ENCODE measurements at places on chromosomes 7 and 10.
A peak's percentile ranks its signal among the peaks of the same experiment; 100 is the strongest.

DNA sequence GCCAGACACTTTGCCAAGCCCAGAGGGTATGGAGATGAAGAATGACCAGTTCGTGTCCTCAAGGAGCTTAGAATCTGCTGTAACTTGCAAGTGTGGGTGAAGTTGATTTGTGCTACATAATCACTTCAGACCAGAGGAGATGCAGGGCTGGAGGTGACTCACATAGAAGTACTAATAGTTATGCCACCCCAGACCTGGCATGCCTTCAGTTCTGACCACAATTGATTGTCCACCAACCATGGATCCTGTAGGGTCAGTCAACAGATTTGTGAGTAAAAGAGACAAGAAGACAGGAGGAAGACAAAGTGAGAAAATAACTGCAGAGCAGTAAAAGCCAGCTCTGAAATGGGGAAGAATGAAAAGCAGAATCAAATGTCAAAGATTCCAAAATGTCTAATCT lies 51.2 kb upstream of the BMPER start:
- DNase-seq = no peak

DNA sequence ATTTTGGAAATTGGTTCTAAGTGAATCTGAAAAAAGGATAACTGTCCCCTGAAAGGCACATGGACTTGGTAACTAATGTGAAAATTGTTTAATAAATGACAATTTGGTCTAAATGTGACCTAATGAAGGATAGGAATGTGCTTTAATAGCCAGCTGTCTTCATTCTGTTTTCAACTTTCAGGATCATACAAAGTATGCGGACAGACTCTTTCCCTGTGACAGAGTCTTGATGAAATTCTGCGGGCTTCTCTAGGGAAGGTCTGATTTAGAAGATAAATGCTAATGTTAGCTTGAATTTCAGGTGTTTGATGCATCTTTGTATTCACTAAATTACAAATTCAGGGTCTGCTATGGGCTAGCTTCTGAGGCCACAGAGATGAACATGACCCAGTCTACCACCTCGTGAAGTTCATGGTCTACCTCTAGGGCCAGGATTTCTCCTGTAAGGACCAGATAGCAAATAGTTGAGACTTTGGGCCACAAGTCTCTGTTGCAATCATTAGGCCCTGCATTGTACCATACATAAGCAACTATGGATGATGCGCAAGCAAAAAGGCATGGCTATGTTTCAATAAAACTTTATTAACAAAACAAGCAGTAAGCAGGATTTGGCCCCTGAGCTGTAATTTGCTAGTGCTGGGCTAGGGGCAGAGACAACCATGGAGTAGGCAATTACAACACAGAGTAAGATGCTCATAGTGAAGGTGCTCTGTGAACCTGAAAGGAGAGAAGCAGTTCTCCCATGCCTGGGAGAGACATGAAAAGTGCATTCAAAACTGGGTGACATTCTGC lies 368.6 kb downstream of the INHBA start:
- DNase-seq = no peak

DNA sequence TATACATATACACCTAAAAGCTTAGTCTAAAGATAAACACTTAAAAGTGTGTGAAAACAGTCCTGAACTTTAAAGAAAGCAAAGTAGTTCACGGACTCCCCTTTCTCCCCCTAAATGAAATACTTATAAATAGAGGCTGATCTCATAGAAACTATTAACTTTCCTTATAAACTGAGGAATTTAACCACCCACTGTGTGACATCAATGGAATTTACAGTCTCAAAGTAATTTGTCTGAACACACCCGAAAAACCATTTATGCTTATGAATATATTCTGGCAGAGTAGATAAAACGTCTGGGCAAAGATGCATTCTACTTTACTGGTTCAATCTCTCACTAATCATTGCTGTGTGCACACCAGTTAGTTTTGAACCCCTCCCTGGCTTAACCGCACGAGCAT lies 181.8 kb upstream of the DGKB start:
- no peak for DNase-seq

DNA sequence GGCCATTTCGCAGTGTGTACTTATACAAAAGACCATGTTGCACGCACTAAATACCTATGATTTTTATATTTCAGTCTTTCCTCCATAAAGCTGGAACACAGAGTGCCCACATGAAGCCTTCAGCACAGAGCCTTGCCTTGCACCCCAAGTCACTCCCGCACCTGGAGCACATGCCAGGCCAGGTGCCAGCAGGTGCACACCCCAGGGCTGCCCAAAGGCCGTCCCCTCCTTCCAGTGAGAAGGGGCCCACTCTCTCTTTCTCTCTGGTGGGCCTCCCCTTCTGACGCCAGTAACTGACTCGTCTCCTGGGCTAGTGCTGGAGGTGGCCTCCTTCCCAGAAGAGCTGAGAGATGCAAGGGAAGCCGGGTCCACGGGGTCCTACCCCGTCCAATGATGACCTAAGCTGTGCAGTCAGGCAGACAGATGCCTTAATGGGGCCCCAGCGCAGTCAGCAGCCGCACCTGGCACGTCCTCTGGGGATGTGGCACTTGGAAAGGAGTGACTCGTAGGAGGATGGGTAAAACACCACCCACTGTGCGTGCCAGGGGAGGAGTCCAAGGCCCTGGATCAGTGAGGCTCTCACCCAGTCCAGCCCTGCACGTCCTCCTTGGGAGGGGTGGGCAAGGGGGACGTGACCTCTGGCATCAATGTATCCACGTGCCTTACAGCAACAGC lies 17.7 kb upstream of the SHH start:
- no peak for DNase-seq

DNA sequence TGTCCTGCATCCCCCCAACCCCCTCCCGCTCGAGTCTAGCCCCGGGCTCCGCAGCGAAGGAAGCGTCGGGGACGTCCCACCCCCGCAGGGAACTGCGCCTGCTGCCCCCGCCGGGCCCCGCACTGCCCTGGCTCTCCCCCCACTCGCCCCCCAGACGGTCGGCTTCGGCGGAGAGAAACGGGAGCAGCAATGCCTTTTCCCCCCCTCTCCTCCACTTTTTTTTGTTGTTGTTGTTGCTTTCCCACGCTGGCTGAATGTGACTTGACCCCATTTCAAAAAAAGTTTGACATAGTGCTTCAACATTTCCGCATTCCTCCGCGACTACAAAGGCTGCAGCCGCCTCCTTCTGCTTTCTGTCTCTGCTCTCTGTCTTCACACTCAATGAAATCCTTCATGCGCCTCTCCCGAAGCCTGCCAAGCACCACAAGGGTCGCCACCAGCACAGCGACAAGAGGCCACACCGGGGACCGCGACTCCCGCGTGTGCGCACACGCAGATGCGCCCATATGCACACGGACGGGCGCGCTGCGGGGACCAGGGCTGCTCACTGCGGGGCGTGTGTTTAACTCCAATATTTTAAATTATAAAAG lies 1.0 kb downstream of the CDK6 start:
- peak; percentile 21 for DNase-seq

- no peak for DNase-seq
Measured at GRCh38 chr7:12569673-12570072, 847 bp upstream of the SCIN start.

- DNase-seq = no peak
Measured at GRCh38 chr10:129759214-129760002, 204.7 kb downstream of the EBF3 start.

DNA sequence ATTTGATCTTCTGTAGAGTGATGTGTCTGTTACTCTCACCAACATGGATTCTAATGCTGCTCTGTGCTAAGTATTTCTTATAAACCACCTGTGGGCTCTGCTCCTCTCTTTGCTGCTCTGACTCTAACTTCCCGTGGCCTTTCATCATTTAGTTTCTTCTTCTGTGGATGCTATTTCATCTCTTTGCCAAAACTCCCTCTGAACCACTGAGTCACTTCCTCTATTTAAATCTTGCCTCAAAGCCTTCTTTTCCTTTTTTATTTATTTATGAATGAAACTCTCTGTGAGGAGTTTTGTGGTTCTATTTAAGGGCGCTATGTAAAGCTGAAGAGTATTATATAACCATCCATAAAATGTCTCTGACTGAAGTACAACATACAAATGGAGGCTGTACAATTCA lies 538.5 kb downstream of the SUGCT start:
- DNase-seq = no peak

DNA sequence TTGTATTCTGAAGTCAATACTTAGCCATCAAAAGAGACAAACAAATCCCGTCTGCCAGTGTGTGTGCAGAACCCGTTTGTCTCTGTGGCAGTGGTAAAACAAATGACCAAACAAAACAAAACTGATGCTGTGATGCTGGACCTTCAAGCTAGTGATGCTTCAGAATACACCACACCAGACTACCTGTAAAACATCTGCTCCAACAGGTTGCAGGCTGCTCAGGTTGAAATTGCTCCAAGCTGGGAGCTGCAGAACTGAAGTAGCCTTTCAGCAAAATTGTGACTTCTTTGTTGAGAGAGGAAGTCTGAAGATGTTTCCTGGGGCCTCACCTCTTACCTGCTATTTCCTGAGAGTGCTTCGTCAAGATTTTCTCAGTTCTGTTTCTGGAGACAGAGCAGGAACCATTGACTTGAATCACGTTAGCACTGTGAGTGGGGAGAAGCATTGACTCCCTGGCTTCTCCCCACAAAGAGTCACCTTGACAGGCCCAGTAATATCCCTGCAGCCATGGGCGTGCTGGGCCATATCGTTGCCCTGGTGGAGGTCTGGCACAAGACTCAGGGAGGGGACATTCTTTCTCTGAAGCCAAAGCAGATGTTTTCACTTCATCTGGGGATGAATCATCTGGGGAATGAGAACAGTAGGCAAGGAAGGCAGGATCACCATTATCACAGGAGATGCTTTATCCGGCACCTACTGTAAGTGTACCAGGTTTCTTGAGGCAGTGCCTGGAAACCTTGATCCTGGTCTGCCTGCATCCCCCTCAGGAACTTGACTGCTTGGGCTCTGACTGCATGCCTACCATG lies 80.2 kb downstream of the RBM20 start:
- no peak for DNase-seq

DNA sequence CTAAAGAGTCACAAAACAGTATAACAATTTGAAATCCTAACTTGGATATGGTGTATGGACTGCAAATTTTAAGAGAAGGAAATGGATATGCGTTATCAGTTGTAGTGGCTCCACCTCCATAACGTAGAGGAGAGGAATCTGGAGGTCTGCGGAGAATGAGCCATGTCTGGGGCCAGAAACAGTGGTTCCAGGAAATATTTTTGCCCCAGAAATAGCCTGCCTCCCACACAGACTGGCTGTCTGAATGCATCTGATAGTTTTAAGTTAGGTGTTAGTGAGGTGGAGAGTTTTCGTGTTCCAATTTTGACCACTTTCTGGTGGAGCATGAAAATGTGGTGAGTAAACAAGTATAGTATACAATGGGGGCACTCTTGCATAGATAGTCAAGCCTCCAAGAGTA lies 1.6 kb downstream of the PHTF2 start:
- no peak for DNase-seq

- DNase-seq = no peak
Measured at GRCh38 chr7:146700015-146700560, 583.5 kb downstream of the CNTNAP2 start.

DNA sequence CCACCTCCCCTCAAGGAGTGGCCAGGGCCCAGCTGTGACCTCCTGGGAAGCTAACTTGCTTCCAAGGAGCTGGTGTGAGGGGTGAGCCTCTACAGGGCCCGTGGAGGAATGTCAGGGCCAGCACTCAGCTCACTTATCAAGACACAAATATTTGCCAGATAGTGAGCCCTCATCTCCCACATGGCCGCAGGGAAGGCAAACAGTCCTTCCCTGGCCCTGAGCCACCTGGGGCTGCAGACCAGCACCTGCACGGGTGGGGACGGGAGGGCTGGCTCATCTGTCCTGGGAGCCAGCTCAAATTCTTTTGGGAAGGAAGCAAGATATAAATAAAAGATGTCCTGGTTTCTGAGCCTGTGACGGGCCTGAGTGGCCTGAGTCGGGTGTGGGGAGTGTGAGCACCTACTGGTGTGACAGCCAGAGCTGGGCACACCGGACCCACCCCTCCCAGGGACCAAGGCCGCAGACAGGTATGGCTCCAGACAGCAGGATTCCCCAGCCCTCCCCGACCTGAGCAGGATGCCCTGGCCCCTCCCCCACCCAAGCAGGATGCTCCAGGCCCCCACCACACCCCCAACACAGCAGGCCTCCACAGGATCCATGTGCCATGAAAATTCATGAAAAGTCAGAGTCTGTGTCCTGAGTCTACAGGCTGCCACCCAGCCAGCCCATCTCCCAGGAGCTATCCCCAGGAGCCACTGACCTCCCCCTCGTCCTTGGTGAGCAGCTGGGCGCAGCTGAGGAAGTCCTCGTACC lies 148.0 kb downstream of the MAPK8 start:
- DNase-seq = no peak

DNA sequence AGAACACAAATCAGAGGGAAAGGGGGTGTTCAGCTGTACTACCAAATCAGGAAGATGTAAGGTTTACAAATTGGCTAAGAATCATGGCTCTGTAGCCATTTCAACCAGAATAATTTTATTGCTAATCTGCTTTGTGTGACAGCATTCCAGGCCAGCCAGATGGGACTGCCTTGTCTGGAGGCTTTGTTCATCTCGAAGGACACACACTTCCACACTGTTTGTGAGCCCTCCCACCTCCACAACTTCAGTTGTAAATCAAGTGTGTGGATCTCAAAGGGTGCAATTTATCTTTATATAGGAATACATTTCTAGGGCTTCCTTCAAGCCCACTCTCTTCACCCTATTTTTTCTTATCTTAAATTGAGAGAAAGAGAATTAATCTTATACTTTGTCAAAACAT lies 6.9 kb upstream of the OIT3 start:
- no peak for DNase-seq

GRCh38 chr7:37128327-37129034 lies 320.2 kb downstream of the ELMO1 start:
- DNase-seq = no peak

GRCh38 chr10:79192677-79193003 lies 123.9 kb downstream of the ZMIZ1 start:
- no peak for DNase-seq

GRCh38 chr7:28698840-28699239 lies 259.3 kb downstream of the TRIL start:
- DNase-seq = no peak

DNA sequence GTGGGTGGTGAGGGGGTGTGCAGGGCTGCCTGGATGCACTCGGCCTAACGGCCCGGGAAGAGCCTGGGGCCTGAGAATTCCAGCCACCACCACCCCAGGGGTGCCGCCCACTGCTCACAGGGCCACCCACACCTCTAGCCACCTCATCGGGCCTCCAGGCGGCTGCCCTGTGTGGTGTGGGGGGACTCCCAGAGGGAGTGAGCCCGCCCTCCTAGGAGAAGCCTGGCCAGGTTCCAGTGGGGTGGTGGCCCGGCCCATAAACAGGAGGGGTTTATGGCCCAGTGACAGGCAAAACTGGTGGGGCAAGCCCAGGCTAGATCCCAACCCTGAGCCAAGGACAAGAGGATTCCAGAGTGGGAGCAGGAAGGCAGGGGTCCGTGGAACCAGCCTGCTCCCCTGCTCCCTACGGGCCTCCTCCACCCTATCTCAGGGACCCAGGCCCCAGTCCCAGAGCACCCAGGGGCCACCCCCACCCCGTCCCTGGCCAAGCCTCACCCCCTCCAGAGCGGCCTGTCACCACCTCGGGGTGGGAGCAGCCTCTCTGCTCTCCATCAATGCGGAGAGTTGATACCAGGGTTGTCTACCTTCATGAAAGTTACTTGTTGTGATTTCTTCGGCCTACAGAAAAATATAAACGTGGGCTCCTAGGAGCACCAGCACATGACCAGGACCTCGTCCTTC lies 20.2 kb upstream of the PDGFA start:
- no peak for DNase-seq
